CD8-positive, alpha-beta memory T cell (primary cell): ENCODE measurements at places on chromosomes 2 and 18.

DNA sequence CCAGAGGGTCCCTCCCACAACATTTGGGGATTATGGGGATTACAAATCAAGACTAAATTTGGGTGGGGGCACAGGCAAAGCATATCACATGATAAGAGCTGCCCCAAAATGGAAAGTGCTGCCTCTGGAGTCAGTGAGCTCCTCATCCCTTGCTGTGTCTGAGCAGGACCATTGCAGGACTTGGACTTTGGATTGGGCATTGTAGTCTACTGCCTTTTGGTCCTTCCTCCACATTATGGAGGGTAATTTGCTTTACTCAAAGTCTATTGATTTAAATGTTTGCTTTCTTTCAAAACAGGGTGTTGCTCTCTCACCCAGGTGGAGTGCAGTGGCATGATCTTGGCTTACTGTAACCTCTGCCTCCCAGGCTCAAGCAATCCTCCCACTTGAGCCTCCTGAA is 106.8 kb upstream of the LDAH start:
- H3K4me3 ChIP-seq = no peak overlapping the region
- H3K36me3 ChIP-seq = no peaks in the 10 kb centered on the region
- no peaks in the 10 kb centered on the region for H3K27me3 ChIP-seq
- H3K27ac ChIP-seq = no peak overlapping the region

DNA sequence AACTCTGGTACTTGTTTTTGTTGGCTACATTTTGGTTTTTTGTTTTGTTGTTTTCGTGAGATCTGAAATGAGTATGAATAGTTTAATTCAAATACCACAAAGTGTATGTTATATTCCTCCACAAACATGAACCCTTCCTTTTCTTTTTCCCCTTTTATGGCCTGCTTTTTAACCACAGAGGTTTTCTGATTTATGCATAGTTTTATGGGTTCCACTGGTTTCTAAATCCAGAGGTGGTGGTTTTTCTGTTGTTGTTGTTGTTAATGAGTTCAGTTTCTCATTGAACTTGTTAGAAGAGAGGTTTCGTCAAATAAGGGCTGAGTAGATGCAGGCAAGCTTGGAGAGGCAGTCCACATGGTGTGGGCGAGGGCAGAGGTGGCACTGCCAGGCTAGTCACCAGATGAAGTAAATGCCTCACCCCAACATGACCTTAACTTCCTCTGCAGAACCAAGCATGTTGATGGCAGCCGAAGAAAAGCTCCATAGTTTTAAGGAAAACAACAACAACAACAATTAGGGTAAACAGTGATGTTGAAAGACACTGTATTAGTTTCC is 72.5 kb downstream of the RIF1 start:
- no peak overlapping the region for H3K4me3 ChIP-seq
- no peak for DNase-seq
- H3K4me1 ChIP-seq = no peaks in the 10 kb centered on the region

DNA sequence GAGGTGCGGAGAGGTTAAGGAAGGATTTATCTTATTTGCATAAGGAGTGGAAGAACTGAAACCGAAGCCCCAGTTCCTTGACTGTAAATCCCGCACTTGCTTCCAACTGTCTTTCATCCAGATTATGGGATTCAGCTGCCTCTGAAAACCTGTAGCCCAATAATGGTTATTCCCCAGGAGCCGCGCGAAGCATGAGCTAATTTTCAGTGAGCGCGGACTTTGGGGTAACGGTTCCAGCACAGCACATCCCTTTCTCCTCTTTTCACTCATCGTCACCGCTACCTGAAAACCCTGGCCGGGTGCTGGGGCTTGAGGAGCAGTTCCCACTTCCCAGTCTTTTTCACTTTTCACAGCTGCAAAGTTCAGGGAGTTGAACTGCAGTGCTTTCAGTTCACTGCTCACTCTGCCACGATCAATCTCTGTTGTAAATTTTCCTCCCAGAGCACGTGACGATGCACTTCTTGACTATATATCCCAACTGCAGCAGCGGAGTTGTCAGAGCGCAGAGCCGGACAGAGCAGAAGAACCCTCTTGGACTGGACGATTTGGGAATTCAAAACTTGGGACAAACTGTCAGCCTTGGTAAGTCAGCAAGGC is at the start of gene KCNE4:
Gene KCNE4, plus strand, starts transcription at position 498 of the 597 bp plus-strand sequence. CDS start 641 bp downstream, outside the sequence.
- no peaks in the 10 kb centered on the region for H3K4me1 ChIP-seq
- DNase-seq = no peak
- no peak within 1 kb of the TSS for H3K27ac ChIP-seq
- no peak within 1 kb of the TSS for H3K4me3 ChIP-seq

GRCh38 chr2:134391751-134392160 is 137.9 kb downstream of the MGAT5 start:
- no peak overlapping the region for H3K4me3 ChIP-seq
- no peaks in the 10 kb centered on the region for H3K4me1 ChIP-seq
- no peak for DNase-seq
- H3K27me3 ChIP-seq = no peaks in the 10 kb centered on the region
- H3K27ac ChIP-seq = no peak overlapping the region

DNA sequence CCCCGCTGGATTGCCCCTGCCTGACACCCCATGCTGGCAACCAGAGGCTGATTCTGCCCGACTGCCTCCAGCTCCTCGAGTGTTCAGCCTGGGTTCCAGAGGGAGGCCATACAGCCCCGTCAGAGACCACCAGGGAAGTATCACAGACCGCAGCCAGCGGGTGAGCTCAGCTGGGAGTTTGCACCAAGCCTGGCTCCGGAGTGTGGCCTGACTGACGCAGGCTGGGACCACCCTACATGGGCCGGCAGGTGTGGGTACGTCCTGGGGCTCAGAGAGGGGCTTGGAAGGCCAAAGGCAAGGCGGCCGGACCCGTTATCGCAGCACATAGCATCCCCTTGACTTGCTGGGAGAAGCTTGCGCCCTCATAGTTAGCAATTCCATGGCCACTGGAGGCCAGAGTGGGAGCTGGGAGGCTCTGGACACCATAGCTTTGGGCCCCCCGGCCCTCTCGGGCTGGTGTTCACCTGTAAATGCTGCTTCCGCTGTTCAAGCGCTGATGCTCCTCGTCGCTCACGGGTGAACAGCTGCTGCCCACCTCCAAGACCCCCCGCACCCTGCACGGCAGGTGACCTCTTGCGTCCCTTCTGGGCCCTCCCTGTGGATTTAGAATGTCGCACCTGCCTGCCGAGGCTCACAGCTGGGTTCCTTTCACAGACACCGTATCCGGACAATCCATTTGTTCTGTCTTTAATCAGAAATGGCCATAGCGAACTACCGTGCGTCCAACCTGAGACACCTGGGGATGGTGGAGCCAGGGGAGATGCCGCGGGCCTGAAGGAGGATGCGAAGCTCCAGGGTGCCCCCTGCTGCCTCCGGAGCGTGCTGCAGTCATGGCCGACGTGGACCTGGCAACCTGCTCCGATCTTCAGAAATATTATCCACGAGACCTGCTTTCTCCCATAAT is 31.2 kb upstream of the SLC66A3 start:
- DNase-seq = peak; percentile 52
- H3K27me3 ChIP-seq = no peaks in the 10 kb centered on the region
- no peaks in the 10 kb centered on the region for H3K4me1 ChIP-seq
- no peak overlapping the region for H3K27ac ChIP-seq
- H3K4me3 ChIP-seq = no peak overlapping the region
